T-cell (primary cell): ENCODE measurements at places on chromosomes 12 and 14.
A peak's percentile ranks its signal among the peaks of the same experiment; 100 is the strongest.

DNA sequence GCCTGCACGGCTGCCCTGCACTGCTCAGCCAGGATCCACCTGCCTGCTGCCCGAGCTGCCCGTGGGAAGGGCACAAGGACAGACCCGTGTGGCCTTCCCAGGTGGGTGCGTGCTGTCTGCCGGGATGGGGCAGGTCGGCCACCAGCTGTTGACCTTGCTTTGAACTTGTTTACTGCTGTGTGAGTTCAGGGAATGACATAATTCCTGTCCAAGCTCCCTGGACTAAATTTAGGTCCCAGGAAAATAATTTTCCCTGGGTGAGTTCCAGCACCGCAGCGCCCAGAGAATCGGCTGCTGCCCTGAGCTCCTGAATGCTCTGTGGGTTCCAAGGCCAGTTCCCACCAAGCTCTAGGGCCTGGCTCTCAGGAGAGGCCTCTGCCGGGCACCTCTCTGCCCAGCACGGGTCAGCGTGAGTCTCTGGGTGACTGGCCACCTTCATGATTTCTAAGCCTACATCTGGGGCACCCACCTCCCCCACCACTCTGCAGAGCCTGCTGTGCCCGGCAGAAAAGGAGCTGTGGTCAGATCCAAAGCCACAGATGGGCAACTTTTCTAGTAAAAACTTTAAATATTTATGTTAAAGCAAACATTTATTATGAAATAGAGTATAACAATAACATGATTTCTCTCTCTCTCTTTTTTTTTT is 27.2 kb upstream of the MLXIP start:
- no peak for DNase-seq

- peak; percentile 59 for DNase-seq
Measured at GRCh38 chr14:68820536-68820935, 27.7 kb upstream of the ZFP36L1 start.

DNA sequence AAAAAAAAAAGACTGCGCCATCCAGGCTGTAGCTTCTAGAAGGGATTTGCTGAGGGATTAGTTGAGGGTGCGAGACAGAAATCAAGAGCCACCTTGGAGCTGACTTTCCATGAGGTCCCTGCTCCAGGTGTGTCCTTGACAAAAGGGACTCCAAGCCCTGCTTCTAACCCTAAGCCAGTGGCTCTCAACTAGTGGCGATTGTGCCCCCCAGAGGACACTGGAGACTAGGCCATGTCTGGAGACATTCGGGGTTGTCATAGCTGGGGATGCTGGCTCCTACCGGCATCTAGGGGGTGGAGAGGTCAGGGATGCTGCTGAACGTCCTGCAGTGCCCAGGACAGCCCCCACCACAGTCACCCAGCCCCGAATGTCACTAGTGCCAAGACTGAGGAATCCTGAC is 40.6 kb downstream of the SPRING1 start:
- DNase-seq = no peak

- DNase-seq = peak; percentile 28
Measured at GRCh38 chr12:94150240-94151121, 2.1 kb downstream of the PLXNC1 start.

DNA sequence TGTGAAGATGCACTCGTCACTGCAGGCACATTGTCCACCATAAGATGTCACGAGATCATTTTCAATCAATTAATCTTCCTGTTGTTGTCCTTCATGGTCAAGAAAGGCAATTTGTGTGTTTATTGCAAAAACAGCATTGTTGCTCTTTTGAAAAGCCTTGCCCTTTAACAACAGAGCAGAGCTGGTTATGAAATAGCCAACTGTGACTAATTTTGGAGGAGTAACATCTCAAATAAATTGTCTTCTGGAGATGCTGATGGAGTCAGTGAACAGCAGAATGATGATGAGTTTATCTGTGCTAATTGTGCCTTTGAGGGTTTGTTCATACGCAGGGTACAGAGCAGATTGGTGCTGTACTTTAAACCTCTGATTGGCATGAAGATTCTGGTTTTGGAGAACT is 88.3 kb upstream of the E2F7 start:
- no peak for DNase-seq

GRCh38 chr14:27886256-27886655 is 880.3 kb upstream of the FOXG1 start:
- DNase-seq = no peak
